ENCODE measurements at places on chromosomes 6 and 20.

GRCh38 chr20:52031563-52032303 is 159.8 kb downstream of the ZFP64 start:
- DNase-seq = peak; percentile 40

GRCh38 chr6:147715035-147715434 is 206.5 kb downstream of the SAMD5 start:
- no peak for DNase-seq

GRCh38 chr6:149264629-149265028 is 52.9 kb upstream of the TAB2 start:
- DNase-seq = no peak

DNA sequence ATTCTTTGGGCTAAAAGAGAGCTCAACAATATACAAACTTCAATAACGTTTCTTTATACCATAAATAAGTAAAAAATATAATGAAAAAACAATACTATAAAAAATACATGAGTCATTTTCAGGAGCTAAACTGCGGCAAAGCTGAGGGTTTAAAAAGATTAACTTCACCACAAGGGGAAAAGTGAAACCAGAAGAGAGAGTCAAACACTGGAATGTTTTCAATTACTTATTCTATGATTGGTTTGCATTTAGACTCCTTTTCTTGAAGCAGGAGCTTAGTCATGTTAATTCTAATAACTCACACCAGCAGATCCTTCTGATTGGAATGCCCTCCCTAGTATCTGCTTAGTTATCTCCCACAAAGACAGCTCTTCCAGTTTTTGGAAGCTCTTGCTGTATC is 627.3 kb downstream of the UTRN start:
- peak; percentile 75 for DNase-seq

DNA sequence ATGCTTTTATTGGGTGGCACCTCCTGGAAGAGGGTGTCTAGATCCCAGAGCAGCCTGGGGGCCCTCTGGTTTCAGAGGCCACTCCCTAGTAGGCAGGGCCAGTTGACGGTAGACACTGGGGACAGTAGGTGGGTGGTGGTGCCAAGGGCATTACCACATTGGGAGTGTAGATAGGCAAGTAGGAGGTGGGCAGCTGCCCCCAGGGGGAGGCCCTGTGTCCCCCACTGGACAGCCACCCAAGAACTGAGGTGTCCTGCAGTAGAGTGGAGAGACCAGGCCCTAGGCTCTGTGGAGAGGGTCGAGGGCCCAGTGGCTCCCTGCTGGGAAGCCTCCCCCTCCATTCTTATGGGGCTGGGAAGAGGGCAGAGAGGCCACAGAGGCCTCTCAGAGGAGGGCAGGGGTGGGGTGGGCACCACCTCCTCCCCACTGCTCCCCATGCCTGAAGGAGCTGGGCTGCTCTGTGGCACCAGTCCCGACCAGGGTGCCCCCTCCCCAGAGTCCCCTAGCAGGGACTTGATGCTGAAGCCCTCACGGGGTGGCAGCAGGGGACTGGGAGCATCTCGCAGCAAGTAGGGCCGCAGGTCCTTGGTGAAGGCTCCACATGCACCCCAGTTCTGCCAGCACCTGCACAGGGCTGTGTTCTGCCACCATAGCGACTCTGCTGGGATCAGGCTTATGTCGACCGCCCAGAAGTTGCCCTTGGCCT is 305.0 kb upstream of the KCNQ5 start:
- DNase-seq = no peak
